Mesenteric fat pad (tissue), 1 donor: ENCODE measurements at places on chromosomes 16 and 17. TPM values are rescaled to one million over a fixed set of nuclear protein-coding genes. Genes with fewer than 3 reads are reported as not detected.
A peak's percentile ranks its signal among the peaks of the same experiment; 100 is the strongest.

DNA sequence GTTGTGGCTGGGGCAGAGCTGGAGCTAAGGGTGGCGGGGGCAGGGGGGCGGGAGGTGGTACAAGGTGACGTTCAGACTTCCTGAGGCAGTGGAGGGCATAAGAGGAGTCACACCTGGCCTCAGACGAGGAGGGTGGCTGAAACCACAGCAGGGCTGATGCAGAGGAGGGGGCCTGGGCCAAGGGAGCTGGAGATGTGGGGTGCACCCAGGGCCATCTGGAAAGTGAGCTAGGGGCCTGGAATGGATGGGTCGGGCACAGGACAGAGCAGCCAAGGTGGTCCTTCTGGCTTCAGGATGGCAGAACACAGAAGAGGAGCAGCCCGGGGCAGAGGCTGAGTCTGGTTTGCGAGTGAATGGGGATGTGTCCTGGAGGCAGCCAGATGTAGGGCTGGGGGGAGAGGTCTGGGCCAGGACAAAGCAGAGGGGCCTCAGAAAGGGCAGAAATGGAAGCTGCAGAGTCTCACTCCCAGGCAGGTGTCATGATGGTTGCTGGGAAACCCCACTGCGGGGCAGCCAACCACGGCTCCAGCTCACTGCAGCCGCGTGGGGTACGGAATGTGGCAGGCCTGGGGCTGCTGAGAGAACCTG, 57.6 kb downstream of the PRMT7 start:
- DNase-seq = no peak

The KARS1 gene
- total RNA-seq = 101 TPM

DNA sequence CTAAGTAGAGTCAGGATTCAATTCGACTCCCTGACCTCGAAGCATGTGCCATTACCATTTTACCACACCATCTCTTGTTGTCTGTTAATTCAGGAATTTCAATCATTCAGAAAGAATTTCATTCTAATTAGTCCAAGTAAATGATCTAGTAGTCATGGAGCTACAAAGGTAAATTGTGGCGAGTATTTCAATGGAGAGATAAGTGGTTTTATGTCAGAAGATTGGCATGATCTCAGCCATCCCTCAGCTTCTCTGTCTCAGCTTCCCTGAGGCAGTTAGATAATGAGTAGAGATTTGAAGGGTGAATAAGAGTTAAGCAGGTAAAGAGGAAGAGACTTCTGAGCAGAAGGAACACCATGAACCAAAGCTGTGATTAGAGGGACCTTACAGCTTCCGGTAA, 93.6 kb downstream of the HS3ST4 start:
- DNase-seq = no peak

DNA sequence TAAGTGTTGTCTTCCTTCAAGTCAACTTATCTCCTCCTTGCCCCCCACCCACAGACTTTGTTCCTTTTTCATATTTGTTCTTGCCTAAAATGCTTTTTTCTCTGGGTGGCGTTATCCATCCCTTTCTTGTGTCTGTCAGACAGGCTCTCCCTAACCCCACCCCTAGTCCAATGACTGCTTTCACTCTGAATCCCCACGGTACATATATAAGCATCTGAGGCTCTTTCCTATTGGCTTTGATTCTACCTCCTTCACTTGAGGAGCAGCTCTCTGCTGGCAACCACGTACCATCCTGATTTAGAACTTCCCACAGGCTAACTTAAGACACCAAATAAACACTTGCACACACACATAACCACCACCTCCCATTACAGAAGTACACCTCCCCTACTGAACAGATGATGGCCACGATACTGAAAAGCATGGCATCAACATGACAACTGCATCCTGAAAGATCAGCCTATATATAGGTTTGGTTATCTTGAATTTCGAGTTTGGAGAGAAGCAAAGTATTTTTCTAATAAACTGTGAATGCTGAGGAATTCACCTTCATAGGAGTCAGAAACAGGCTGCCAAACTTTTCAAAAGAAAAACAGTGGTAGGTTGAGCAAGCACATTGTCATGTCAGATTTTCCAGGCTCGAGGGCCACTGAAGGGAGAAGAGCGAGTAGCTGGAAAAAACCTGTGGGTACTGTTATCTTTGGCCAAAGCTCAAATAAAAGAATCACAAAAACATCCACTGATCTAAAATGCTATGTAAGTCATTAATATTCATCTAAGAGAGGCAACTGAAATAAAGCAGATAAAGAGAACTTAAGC, 24.3 kb downstream of the STAT3 start:
- no peak for DNase-seq

DNA sequence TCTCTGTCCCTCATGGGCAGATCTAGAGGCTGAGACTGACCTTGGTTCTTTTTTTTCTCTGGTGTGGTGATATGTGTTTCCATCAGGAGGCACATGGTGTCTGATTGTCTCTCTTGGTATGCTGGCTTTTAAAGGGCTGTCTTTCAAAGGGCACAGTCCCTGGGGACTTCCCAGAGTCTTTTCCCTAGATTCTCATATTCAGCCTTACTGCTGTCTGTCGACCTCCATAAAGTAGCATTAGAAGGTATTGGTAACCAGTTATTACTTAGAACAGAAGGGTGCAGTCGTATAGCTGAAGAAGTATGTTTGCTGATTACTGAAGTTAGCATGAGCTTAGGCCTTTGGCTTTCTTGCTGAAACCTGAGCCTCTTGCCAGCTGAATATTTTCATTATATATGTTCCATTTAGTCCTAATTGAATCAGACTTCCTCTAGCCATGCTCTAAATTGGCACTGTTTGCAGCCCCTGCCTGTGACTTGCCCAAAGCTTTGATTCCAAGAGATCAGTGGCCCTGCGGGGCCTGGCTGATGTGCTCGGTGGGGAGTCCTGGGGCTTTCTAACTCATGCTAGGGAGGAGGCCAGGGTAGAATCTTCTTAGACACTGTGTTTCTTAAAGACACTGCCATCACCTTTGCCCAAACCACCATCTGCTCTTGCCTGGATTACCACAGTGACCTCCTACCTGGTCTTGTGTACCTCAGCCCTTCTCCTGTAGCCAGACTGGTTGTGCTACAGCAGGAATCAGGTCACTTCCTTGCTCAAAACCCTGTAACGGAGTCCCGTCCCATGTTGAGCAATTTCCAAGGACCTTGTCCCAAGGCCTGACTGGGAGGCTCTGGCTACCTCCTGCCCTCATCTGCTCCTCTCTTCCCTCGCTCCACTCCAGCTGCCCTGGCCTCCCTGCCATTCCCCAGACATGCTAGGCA, 71.5 kb downstream of the WWP2 start:
- DNase-seq = no peak

The IFI35 gene
- total RNA-seq = 33.5 TPM

- DNase-seq = no peak
Measured at GRCh38 chr17:11324846-11325420, 83.9 kb downstream of the SHISA6 start.

The TAF15 gene
- 146 TPM for total RNA-seq

DNA sequence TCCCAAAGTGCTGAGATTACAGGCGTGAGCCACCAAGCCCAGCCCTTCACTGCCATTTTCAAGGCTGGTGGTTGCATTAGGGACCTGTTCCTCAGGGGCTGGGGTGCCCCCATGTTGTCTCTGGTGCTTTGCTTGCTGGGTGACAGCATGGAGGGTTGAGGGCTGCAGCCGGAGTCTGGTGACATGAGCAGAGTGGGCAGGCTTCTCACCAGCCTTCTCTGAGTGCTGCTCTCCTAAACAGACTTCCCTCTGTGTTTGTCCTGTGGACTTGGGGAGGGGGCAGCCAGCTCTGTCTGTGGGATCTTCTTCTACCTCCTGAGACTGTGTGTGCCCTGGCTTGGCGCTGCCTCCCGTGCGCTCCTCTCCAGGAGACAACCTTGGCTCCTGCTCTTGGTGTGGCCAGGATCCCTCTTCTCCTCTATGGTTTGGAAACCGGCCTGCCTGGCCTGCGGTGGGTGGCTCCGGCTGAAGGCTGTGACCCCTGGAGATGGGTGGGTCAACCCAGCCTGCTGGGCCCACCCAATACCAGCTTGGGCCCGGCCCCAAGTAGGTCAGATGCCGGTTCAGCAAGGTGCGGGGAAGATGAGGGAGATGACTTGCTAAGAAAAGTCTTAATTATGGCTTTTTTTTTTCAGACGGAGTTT, 72.1 kb downstream of the PDPK1 start:
- peak; percentile 53 for DNase-seq

GRCh38 chr16:66568355-66568754, 2.1 kb downstream of the CMTM1 start:
- no peak for DNase-seq

The PGP gene
- 11.8 TPM for total RNA-seq

DNA sequence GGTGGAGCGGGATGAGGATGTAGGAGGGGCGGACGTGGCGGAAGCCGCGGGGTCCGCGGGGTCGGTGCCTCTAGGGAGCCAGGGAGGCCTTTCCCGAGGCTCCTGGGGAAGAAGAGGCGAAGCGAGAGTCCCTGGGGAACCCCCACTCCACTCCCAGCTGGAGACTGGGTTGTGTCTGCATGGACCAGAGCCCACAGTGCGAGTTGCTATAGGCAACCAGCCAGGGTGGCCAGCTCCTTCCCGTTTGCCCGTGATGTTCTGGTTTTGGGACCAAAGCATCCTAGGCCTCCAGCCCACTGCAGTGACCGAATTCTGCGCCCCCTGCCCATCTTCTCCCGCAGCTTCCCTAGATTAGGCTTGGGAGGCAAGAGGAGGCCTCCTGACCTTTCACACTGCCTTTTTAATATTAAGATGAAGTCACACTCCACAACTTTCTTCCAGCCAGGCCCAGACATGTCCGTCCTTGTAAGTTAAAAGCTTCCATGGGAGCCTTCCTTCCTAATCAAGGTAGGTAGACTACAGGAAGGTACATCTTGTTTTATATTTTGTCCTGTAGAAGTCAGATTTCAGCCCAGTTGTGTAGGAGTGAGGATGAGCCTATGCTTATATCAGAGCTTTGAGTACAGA, 469 bp downstream of the AMZ2 start:
- no peak for DNase-seq

- peak; percentile 98 for DNase-seq
Measured at GRCh38 chr17:63848834-63849689, 6.6 kb upstream of the SMARCD2 start.

DNA sequence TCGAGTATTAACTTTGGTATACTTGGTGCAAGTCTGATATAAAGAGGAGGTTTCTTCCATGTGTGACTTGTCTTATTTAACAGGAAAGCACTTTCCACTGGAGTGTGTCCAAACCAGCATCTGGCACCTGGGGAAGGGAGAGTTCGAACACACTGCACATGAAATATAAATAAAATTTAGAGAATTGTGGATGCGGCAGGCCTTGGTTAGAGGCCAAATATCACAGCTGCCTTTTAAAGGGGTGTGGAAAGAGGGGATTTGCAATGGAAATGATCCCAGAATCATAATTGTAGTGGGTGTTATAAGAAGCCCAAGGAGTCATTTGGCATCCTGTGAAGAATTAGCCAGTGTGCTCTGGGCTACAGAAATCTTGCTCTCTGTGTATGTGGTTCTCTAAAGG, 4.3 kb upstream of the NXN start:
- no peak for DNase-seq

DNA sequence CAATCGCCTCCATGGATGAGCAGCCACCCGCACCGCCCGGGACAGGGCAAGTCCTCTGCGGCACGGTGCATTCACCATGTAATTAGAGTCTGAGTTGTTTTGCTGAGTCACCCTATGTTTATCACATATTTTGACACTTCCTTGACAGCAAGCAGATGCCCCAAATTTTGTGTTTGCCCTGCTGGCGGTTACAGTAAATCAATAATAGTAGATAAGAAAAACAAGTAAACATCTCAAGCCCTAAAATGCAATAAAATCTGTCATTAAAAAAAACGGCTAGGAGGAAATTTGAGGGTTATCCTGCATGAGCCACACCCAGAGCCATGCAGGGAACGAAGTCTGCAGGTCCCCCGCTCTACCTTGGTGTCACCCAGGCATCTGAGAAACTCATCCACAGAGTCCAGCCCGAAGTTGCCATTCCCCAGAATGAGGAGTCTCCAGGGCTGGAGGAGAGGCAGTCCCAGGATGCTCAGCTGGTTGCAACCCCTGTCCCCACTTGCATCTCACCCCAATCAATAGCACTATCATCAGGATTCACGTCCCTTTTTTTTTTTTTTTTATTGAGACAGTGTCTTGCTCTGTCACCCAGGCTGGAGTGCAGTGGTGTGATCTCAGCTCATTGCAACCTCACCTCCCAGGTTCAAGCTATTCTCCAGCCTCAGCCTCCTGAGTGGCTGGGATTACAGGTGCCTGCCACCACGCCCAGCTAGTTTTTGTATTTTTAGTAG, 16.5 kb upstream of the ST6GALNAC1 start:
- DNase-seq = peak; percentile 77

DNA sequence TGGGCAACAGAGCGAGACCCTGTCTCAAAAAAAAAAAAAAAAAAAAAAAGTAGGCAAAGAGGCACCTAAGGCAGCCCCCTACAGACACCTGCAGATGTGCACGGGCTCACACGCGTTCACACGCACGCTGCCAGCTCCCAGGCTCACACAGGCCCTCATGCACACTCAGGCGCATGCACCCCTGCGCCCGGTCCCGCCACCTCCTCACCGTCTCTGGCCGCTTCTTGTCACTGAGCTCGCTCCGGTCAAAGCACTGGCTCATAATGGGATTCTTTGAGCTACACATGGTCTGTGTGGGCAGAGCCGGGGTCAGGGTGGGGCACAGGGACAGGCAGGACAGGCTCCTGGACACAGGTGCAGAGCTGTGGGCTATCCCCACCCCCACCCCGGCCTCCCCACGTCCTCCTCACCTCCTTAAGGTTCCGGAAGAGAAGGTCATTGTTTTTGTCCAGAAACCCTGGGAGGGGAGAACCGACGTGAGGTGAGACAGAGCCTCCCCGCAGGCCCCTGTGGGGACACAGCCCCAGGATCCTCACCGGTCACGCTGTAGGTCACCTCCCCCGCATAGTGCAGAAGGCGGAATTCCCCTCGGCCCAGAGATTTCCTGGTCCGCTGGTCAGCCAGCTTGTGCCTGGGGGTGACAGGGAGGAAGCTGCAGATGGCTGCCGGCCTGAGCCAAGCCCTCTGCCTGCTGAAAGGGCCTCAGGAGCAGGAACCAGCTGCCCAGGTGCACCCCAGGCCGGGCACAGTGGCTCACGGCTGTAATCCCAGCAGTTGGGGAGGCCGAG, 17.9 kb downstream of the MYO1C start:
- no peak for DNase-seq
